Uterus (tissue), 4 donors: ENCODE measurements at places on chromosomes 5 and 9.
A peak's percentile ranks its signal among the peaks of the same experiment; 100 is the strongest.

GRCh38 chr5:41776435-41776834 is 93.8 kb downstream of the OXCT1 start:
- DNase-seq: no peak

DNA sequence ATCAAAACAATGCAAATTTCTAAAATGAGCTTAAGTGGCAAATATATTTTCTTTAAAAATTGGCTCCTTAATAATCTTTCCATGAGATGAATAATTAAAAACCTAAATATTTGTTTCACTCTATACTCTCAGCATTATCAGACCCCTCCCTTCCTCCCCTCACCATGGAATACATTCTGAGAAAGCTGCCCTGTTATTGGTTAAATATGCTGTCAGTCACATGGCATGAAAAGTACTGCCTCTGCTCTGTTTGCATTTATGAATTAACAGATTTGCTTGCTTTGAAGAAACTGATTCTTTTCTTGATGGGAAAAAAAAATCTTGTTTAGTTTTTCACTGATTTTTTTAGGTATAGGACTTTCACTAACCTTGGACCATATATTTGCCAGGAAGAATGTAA is 17.0 kb upstream of the RPS23 start:
- no peak for DNase-seq

GRCh38 chr5:71794061-71794695 is 75.1 kb downstream of the CARTPT start:
- DNase-seq: no peak

- DNase-seq: peak; percentile 16
Observed at GRCh38 chr5:54309691-54310432, 511 bp downstream of the ARL15 start.

- no peak for DNase-seq
Observed at GRCh38 chr5:171872666-171873065, 87.0 kb downstream of the SMIM23 start.

GRCh38 chr9:8251566-8251965 is 452.0 kb upstream of the DMAC1 start:
- DNase-seq: no peak

- DNase-seq: no peak
Observed at GRCh38 chr5:84286662-84287061, 98.0 kb downstream of the EDIL3 start.

DNA sequence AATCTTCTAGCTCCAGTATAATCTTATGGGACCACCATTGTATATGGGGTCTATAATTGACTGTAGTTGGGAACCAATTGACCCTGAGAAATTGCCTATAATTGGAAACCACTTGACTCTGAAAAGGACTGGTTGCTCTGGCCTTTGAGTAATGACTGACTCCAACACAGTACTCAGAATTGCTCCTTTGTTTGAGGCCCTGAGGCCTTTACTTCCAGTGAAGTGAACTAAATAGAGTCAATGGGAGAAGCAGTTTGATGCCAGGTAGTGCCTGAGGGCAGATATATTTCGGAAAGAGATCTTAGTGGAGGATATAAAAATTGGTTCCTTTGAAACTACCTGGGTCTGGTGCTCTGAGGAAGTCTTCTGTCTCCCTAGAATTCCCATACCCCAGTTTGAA is 16.0 kb upstream of the TMEM171 start:
- no peak for DNase-seq

DNA sequence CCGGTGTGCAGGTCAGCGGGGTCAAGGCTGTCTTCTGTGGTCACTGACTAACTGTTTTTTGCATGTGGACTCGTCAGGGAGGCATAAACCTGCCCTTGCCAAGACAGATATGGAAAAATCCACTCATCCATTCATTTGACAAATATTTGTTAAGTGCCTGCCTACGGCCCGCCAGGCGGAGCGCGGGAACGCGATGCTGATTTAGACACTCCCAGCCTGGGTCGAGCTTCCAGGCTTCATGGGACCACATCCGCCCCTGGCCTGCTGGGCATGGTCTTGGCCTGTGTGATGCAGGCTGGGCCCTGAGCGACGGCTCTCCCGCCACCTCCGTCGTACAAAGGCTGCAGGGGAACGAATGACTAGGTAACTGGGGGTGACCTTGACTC is 18.1 kb downstream of the MYMK start:
- peak; percentile 43 for DNase-seq

DNA sequence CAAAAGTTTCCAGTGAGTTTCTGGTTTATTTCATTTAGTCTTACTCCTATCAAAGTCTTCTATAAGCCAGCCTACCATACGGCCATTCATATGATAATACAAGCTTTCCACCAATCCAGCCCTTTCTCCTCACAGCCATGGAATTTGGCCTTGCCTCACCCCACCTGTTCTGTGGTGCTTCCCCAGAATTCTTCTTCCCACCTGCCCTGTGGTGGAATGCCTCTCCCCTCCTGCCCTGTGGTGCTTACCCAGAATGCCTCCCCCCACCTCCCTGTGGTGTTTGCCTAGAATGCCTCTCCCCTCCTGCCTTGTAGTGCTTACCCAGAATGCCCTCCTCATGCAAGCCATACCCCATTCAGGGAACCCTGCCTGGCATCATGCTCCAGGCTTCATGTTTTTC is 90.3 kb upstream of the APC start:
- no peak for DNase-seq

- no peak for DNase-seq
Observed at GRCh38 chr9:94693485-94694204, 32.9 kb upstream of the AOPEP start.

DNA sequence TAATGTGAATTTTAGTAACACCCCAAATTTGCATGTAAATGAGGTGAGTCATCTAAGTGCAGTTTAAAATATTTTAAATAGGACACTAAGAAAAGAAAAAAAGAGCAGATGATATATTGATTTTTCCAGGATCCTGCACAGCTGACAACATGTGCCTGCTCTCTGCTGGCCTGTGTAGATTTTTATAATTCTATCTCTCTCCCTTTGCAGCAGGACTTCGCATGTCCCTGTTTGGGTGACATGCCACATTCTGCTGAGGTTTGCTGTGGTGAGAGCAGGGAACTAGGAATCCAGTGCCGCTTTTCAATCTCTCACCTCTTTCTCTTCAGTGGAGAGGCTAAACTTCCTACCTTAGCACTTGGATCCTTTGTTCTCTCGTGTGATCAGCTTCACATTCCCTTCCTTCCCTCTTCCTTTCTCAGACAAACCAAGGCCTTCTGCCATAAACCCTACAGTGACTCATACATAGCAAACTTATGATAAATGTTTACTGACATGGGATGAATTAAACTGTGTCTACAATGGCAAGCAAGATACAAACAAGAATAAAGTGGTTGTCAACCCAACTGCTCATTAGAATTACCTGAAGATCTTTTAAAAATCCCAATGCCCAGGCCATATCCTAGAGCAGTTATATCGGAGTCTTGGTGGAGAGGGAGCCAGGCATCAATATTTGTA is 198.8 kb upstream of the EFNA5 start:
- DNase-seq: no peak

GRCh38 chr5:113427871-113428574 is 6.8 kb downstream of the TSSK1B start:
- no peak for DNase-seq

DNA sequence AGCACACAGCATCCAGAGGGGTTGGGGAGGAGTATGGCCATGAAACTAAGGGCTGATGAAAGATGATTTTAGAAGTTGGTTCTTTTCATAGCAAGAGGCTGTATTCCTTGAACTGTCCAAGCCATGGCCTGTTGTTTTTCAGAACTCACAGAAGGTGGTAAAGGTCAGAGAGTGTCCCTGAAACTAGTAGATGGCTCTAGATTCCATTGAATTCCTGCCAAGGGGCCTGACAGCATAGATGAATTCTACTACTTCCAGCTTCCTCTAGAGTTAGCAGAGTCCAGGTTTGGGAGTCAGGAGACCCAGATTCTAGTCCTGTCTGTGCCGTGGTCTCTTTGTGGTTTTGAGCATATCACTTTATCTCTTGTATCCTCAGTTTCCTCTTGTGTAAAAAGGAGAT is 101.6 kb downstream of the GRIA1 start:
- DNase-seq: no peak

DNA sequence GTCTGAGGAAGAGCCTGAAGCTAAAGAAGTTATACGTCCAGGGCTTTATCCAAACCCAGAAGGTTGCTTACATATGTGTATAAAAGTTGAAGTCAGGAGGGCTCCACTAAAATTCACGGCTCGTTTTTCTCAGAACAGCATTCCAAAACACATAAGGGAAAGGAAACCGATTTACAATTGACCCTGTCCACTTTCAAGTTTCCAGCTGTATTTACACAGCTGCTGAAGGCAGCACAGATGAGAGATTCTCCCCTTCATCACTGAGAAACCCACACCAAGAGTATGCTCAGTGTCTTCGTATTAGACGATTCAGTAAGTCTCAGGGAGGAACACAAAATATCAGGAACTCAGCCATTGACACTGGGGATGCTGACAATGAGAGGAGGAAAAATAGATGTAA is 5.9 kb upstream of the NREP start:
- no peak for DNase-seq
